Renal pelvis (tissue), 12 donors: ENCODE measurements at places on chromosomes 1 and 21.

GRCh38 chr1:153649137-153649862 lies 9.2 kb upstream of the SNAPIN start:
- DNase-seq = no peak

- no peak for DNase-seq
Observed at GRCh38 chr1:233333086-233333485, 5.6 kb downstream of the MAP3K21 start.

DNA sequence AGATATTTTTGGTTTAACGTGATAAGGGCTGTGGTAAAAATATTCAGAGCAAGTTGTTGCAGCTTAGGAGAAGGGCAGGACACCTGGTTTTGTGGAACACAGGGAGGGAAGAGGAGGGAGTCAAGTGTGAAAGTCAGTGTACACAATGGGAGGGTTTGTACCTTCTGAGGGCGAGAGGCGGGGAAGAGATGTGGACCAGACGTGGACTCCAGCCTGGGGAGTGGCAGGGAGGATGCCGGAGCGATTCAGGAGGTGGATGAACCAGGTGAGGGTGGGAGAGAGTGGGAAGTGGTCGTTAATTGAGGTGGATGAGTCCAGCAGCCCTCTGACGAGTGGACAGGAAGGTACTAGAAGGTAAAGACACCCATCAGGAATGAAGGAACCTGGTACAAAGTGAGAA lies 52.2 kb upstream of the IRF2BP2 start:
- DNase-seq = no peak

- no peak for DNase-seq
Observed at GRCh38 chr1:33609739-33610138, 137.3 kb downstream of the ZSCAN20 start.

DNA sequence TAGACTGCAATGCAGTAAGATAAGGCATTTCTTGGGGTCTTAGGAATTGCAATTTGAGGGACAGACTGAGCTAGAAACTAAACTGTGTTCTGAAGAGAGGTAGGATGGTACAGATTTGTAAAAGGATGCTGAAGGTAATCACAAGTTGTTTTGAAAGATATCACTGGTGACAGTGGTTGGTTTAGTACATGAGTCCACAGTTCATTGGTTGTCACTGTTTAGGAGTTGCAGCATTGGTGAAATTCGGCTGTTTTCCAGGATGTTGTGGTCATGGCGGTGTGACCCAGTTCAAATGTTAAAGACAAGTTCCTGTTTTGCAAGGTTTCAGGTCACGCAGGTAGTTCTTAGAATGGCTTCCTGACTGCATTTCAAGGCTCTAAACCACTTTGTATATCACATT lies 292.8 kb upstream of the B3GALT2 start:
- DNase-seq = no peak

- DNase-seq = no peak
Observed at GRCh38 chr1:82567348-82567747, 766.6 kb downstream of the ADGRL2 start.

DNA sequence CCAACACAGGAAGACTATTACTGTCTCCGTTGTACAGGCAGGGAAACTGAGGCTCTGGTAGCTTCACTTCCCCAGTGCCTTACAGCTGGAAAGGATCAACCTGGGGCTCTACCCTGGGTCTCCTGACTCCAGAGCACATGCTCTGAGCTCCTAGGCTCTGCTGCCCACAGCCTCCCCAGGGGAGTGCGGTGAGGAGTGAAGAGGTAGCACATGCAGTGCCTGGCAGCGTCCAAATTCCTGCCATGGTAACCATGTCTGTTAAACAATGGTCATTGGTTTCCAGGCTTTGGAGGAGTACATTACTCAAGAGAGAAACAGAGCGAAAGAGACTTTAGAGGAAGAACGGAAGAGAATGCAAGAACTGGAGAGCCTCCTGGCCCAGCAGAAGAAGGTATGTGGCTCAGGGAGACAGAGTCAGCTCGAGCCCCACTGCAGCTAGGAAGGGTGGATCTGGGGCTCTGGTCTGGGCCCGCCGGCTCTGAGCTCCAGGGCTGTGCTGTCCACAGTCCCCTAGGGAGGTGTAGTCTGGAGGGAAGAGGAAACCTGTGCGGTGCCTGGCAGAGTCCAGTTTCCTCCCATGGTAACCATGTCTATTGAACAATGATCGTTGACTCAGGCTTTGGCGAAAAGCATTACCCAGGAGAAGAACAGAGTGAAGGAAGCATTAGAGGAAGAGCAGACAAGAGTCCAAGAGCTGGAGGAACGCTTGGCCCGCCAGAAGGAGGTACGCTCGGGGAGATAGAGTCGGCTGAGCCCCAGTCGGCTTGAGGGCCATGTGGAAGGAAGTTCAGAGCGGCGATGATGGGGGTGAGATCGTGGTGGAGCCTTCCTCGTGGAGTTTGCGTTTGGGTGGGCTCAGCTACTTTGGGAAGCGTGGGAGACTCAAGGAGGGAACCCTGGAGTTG lies 64.6 kb upstream of the EFHD2 start:
- no peak for DNase-seq

DNA sequence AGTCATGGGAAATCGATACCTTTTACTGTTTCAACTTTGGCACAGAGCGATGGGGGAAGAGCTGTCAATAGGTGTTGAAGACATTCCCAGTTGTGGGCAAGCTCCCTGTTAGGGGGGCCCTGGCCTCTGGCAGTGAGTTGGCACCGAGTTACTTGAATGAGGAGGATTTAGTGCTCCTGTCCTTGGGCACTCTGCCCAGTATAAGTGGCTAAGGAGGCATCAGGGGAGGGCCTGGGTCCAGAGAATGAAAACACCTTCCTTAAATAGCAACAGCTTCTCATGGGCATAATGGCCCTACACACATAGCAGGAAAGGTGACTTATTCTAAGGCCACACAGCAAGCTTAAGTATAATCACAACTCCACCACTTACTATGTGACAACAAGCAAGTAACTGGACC lies 664.4 kb downstream of the PTPRU start:
- DNase-seq = no peak

- DNase-seq = no peak
Observed at GRCh38 chr1:228917755-228918154, 182.5 kb downstream of the RHOU start.

DNA sequence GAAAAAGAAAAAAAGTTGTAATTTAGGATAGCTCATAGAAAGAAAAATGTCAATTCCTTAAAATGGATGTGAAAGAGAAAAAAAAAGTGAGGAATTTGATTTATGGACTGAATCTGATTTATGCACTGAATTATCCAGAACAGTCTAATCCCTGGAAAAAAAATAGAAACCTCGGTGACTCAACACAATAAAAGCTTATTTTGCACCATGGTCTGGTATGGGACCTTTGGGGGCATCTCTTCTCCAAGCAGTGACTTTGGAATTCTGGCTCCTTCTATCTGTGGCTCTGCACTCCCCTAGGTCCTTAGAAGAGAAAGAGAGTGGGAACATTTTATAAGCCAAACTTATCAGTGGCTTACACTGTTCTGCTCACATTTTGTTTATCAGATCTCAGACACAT lies 471.7 kb upstream of the B3GALT2 start:
- no peak for DNase-seq

GRCh38 chr1:226948996-226949395 lies 8.9 kb downstream of the COQ8A start:
- DNase-seq = no peak

- DNase-seq = no peak
Observed at GRCh38 chr1:41629141-41629540, 144.7 kb upstream of the EDN2 start.

DNA sequence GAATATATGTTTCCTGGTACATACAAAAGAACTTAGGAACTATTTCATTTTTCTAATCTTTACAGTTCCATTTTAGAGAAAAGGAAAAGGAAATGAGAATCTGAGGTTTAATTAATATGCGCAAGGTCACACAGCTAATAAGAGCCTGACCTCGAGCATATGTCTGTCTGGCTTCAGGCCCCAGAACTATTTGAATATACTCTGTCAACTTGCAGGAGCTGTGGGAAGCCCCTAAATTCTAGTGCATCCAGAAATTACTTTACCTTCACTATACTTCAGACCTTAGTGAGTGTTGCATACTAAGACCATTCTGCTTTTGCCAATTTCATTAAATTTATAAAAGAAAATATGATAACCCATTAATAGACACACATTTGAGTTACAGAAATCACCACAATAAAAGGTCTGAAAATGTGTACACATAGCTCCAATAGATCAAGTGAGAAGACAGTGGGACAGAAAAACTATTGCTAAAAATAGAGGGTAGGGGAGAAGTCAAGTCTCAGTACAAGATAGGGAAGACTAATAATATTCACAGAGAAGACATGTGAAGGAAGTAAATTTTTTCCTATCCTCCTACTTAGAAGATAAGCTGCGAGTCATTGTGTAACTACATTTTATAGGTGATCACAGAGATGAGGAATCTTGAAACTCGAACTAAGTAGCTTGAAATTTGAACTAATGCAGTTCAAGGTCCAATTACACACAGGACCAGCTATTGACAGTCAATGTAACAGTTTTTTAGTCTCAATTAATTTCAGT lies 3.8 kb downstream of the RGS13 start:
- DNase-seq = no peak

DNA sequence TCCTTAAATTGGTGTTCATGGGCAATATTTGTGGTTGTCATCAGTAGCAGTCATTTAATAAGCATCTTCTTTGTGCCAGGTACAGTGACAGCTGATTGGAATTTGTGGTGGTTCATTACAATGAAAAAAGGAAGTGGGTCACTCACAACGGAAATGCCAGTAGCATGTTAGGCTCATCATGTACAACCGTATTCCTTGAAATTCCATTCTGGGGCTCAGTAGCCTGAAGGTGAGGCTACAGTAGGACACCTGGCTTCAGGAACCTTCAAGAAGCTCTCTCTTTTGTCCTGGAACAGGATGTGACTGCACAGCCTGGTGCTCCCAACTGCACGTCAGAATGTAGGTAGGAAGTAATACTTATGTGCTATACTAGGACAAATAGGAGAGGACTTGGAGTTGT lies 93.9 kb downstream of the ST3GAL3 start:
- no peak for DNase-seq

GRCh38 chr1:194829492-194829891 lies 1643.1 kb upstream of the B3GALT2 start:
- no peak for DNase-seq

GRCh38 chr1:151618470-151618869 lies 6.6 kb downstream of the SNX27 start:
- DNase-seq = no peak

DNA sequence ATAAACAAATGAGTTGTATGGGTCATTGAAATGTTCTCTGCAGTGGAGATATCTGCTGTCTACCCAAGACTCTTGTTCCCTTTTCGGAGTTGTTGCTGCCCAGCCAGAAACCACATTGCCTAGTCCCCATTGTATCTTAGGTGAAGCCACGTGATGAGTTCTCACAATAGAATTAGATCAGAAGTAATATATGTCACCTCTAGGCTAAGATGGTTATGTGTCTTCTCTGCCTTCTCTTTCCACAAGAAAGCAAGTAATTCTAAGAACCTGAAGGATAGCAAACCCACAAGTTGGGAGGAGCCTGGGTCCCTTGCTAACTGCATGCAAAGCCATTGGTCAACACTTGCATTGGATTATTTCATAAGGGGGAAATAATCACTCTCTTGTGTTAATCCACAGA lies 76.6 kb downstream of the ADCY10 start:
- DNase-seq = no peak

DNA sequence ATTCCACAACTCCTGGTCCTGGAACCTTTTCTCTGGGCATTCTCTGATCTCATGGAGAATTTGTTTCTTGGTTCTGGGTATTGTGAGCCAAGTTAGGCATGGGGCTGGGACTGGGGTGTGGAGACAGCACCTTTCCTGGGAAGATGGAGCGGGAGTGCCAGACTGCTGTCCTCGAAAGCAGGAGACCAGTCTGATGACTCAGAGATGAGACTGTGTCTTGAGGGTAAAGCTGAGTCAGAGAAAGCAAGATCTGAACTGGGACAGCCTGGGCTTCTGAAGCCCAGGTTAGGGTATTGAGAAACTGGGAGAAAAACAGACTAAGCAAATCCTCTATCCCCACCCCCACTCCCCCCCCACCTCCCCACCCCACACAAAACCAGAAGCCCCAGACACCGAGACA lies 2.2 kb upstream of the KANK4 start:
- DNase-seq = no peak

GRCh38 chr21:45318556-45319404 lies 31.1 kb upstream of the POFUT2 start:
- DNase-seq = no peak

- DNase-seq = no peak
Observed at GRCh38 chr1:54054438-54054749, 986 bp downstream of the TCEANC2 start.

DNA sequence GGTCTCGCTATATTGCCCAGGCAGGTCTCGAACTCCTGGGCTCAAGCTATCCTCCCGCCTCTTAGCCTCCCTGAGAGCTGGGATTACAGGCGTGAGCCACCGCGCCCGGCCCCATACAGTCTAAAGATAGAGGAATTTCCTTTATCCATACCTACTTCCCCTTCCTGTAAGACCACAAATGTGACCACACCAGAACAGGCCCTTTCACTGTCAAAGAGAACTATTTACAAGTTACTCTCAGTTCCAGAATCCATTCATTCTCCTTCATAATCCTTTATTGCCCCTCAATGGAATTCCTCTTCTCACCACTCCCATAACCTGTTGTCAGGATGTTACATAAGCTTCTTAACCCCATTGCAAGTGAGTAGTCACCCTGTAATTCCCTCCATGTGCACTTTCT lies 26.3 kb upstream of the SLC5A9 start:
- DNase-seq = no peak

DNA sequence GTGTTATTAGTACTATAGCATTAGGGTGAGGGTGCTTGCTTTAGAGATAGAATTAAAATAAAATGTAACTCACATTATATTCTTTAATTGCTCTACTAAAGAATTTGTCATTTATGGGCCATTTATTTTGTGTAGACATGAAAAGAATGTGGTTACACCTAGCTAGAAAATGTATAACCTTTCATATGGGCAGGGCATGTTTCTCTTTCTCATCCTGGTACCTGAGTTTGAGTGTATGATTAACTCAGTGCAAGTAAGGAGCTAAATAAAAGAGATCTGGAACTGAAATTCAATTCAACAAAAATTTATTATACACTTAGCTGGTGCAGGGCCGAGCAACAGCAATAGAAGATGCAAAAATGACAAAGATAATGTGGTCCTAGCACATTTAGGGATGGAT lies 47.4 kb downstream of the MAP3K7CL start:
- DNase-seq = no peak

- DNase-seq = no peak
Observed at GRCh38 chr1:91556556-91556955, 55.9 kb downstream of the CDC7 start.

GRCh38 chr21:35507181-35507759 lies 458.2 kb upstream of the RUNX1 start:
- peak; percentile 30 for DNase-seq

- DNase-seq = no peak
Observed at GRCh38 chr1:172697534-172698002, 38.7 kb downstream of the FASLG start.

DNA sequence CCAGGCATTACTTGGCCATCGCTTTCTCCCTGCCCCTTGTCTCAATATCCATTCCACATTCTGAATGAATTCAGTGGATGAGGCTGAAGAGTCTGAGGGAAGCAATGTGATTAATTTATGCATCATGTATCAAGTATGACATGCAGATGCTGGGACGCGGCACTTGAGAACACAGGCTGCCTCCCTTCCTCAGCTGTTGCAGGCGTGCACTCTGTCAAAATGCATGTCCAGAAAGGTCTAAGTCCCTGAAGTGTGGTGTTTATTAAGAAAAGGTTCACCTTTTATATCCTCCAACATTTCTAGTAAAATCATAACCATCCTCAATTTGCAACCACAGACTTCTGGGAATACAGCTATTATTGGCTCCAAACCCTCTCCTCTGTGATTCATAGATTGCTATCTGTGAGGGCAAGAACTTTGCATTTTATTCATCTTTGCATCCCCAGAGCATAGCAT lies 22.6 kb upstream of the RAB3GAP2 start:
- no peak for DNase-seq

GRCh38 chr1:64122588-64122987 lies 80.8 kb upstream of the UBE2U start:
- no peak for DNase-seq
